ENCODE measurements at places on chromosomes 16 and 17. TPM values are rescaled to one million over a fixed set of nuclear protein-coding genes. Genes with fewer than 3 reads are reported as not detected.

GRCh38 chr16:17367036-17367435, 103.7 kb downstream of the XYLT1 start:
- DNase-seq: no peak

DNA sequence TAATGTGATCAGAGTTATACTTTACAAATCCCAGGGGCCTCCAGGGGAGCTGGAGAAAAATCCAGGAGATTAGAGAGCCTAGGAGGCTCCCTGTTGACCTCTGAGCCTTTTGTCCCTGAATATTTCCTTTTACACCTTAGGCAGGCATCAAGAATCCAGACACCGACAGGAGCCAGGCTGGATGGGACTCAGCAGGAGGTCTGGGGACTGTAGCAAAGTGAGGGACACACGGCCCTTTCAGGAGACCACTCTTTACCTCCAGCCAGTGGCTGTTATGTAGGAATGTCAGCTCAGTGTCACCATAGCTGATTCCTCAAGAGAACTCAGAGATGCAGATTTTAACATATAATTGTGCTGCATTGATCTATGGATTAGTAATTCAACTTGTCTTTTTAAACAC, 198.4 kb downstream of the SHISA9 start:
- no peak for DNase-seq

DNA sequence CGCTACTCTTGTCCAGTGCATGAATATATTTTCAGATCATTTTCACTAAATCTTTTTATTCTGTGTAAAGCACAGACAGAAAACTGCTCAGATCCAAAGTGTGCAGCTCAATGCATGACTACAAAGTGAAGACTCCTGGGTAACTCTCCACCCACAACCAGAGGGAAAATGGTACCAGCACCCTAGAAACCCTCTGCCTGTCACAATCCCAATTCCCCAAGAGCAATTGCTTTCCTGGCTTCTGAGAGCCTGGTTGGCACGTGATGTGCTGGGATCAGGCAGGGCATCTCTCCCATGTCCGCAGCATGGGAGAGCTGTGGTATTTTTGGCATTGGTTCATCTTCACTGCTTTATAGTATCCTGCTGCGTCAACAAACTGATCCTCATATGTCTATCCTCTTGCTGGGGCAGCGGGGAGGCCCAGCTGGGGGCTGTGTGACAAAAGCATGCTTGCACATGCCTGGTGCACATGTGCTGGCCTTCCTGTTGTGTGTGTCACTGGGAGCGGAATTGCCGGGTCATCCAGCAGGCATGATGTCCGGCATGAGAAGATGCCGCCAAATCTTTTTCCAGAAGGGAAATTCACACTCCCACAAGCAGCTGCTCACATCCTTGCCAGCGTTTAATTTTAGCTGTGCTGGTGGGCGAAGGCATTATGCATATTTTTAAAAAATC, 278.9 kb upstream of the FOXF1 start:
- DNase-seq: no peak

DNA sequence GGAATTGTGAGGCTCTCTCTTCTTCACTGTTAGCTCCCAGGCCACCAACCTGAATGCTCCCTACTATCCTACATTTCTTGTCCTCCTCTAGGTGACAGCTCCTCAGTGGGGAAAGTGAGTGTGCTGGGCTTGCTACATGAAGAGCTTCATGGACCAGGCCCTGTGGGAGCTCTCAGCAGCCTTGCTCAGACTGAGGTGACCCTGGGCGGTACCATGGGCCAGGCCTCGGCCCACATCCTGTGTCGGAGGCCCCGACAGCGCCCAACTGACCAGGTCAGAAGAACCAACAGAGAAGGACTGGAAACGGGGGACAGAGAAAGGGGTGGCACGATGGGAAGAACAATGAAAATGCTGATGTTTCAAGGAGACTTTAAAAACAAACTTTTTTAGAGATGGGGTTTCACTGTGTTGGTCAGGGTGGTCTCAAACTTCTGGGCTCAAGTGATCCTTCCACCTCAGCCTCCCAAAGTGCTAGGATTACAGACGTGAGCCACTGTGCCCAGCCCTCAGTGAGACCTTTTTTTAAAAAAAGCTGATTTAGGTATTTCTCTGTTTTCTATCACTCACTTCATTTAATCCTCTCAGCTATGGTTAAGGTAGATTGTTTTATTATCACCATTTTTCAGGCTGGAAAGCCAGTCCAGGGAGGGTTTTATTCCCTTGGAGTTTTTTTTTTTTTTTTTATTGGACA, 4.9 kb downstream of the ELP5 start:
- DNase-seq: no peak

DNA sequence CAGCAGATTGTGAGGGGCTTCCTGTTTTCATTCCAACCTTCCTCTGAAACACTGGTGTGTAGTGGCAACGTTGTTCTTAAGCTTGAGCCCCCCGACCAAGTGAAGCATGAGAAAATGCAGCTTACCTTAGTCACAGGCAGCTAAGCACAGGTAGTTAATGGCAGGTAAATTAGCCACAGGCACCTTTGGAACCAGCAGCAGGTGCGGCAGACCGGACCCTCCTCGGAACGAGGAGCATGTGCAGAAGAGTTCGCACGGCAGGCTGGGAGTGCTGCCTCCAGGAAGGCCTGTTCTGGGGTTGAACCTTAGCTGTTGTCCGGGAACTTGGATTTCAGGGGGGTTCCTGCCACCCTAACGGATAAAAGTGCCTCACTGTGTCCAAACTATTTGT, 7.2 kb upstream of the IRF8 start:
- no peak for DNase-seq

DNA sequence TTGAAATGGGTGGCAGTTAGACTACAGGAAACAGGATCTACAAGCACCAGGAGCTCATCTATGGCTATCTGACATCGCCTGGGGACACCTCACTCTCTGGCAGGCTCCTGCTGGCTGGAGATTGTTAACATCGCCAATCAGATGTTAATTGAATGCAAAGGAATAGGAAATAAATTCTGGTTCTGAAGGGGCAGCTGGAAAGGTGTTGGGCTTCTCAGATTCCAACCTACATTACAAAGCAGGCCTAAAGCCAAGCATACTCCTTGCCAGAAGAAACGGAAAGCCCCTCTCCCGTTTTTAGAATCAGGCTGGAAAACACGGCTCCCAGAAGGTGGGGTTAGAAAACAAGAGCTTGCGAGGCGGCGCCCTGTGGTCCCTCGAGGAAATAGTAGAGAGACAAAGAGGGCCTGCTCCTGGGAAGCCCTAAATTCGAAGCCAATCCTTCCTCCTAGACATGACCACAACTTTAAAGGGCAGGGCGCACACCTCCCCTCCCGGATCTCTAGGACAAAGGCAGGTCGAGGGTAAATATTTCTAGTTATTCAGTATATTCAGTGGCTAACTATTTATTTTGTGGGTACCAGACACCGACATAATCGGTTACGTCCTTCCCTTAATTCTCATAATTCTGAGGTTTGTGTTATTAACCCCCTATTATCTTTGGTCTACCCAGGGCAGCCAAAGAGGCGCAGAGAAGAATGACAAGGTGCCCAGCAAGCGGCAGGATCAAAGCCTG, 763 bp upstream of the TOM1L1 start:
- no peak for DNase-seq

The SSH2 gene
- total RNA-seq: 29.4 TPM

The MT1A gene
- total RNA-seq: 5.3 TPM
